ENCODE measurements at places on chromosomes 6 and 20. TPM values are rescaled to one million over a fixed set of nuclear protein-coding genes. Genes with fewer than 3 reads are reported as not detected.

EPB41L1 gene
- total RNA-seq, result 33.9 TPM

SMIM8 gene
- 6.4 TPM for total RNA-seq

GRCh38 chr6:170013815-170014214 lies 262.4 kb downstream of the ERMARD start:
- DNase-seq, result no peak

GRCh38 chr20:44228465-44229258 lies 18.1 kb upstream of the OSER1 start:
- no peak for DNase-seq

DNA sequence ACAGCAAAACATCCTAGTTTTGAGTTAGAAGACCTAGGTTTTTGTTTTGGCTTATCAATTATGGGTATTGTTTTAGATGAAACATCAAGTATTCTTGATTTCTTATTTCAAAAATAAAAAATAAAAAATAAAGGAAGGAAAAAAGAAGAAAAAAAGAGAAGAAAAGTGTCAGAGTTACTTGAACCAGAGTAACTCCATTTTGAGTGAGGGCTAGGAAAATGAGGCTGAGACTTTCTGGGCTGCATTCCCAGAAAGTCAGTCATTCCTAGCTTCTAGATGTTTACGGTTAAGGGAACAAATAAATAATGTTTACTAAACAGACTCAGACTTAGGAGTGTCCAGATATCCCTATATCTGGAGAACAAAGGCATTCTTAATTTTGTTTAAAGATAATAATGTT lies 45.3 kb upstream of the HFE start:
- no peak for DNase-seq

HLA-DRA gene
- 0.41 TPM for total RNA-seq

DNA sequence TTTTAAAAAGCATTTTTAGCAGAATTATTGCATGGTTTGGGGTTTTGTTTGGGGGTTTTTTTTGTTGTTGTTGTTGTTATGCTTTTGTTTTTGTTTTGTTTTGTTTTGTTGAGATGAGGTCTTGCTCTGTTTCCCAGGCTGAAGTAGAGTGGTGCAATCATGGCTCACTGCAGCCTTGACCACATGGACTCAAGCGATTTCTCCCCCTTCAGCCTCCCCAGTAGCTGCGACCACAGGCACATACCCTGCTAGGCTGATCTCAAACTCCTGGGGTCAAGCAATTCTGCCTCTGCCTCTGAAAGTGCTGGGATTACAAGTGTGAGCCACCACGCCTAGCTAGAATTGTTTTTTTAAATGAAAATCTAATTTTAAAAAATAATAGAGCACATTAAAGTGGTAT lies 35.7 kb downstream of the UBR2 start:
- no peak for DNase-seq

- no peak for DNase-seq
Observed at GRCh38 chr6:81834141-81834681, 81.7 kb upstream of the TENT5A start.

OTOR gene
- total RNA-seq, result not detected

GRCh38 chr20:16428112-16428511 lies 145.1 kb downstream of the KIF16B start:
- no peak for DNase-seq

TMEM217 gene
- 13.8 TPM for total RNA-seq

DNA sequence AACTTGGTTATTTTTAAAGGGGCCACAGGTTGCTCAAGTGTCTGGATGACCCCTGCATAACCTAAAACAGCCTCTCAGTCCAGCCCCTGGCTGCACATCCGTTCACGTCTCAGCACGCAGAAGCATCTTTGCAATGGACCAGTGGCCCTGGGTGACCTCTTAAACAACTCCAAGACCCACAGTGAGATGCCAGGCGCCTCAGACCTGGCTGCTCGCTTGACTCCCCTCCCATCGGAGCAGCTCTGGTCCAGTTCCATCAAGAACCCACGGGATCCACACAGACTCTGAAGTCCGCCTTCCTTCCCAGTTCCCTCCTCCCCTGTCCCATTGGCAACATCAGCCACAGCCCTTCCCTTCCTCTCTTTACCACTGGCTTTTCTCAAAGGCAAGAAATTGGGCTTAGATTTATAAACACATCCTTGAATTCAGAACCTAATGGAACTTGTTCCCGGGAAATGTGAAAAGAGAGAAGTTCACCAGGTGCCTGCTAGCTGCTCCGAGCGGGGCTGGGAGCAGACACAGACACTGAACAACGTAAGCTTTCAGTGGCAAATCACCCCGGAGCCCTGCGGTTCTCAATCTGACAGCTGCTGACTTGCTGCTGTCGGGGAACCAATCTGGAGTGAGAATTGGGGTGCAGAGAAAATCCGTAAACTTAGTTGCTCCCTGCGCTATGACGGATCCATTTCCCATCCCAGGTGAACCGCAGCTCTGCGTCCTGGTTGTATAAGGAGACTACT lies 39.6 kb upstream of the MPC1 start:
- DNase-seq, result no peak

OVOL2 gene
- total RNA-seq, result not detected

DNA sequence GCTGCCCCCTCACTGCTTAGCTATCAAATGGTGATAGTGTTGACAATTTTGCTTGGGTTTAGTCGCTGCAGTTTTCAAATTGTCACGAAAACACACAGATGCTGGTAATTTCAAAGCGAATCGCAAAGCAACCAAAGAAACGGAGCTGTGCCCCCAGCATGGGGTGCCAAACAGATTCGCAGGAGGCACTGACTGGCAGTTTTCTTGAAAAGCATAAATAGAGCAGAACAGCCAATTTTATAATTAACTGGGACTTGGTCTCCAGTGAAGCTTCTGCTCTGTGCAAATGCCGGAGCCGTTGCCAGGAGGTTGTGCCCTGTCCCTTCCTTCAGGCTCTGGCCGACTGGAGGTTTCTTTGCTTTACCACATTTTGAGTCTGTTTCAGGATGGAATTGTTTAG lies 18.8 kb downstream of the ARHGAP40 start:
- DNase-seq, result no peak

DNA sequence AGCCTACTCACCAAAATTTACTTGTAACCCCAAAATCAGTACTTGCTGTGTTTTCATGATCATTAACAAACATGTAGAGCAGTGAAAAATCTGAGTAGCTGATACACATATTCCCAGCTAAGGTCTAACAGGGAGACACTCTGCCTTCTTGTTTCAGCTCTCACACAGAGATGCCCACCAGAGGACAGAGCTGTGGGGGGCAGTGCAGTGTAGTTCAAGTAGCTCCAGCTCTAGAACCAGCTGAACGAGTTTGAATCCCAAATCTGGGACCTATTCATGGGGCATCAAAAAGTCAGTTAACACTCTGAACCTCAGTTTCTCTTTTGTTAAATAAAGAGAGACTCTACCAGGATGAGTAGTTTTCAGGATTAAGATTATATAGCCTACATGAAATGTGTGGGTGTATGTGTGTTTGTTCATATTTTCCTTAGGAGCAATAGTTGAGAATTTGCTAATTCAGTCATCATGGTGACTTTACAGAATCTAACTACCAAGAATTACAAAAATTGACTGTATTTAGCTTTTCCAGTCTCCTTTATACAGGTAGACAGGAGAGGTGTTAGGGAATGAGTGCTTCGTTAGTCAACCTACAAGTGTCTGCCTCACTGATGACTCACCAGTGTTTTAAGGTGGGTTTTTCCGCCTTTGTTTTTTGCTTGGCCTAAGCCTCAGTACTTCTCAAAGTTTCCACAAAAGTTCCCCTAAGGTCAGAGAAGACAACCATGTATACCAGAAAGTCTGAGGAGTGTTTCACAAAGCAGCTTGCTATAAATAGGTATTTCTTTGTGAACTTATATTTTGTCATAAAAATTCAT lies 164.0 kb upstream of the RUNX2 start:
- DNase-seq, result no peak

DNA sequence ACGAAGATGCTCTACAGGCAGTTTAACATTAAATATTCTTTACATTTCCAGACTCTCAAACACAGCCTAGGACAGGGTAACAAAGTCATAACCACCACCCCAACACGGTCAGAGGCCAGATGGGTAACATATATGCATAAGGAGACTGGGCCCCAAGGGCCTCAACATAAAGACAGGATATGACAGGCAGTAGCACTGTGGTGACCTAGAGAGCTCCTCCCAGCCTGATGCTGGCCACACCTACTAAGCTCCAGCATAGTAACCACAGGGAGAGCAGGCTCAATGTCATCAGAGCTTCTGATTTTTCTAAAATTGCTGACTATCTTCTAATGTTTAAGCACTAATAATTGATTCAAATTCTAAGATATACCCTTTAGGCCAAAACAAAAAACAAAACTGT lies 21.7 kb downstream of the SMLR1 start:
- DNase-seq, result no peak

- DNase-seq, result no peak
Observed at GRCh38 chr6:108671790-108672189, 111.1 kb downstream of the FOXO3 start.

DNA sequence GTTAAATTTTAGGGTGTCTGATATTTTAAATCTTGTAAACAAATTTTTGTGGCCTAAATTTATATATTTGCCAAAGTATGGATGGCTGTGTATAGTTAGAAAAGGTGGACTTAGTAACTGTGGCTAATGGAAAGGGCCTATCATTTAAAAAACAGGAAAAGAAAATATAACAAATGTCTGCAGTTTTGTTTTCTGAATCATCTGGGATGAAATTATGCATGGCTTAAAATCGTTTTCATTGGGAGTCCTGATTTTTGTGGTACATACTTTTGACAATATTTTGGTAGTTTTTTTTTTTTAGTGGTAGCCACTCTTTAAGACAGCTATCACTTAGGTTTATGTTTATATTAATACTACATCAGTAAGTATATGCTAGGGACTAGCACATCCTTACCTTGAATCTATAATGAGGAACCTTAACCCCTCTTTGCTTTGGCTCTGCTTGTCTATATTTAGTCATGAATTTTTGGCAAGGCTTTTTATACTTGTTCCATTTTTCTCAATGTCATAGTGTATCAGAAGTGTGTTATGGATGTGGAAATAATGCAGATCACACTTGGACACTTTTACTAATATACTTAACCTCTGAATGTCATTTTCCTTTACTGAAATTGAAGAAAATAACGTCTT lies 5.6 kb downstream of the ARID1B start:
- no peak for DNase-seq

- no peak for DNase-seq
Observed at GRCh38 chr6:112253841-112254816, at the start of gene LAMA4. Gene LAMA4 (minus strand): TSS chr6:112254567. CDS start chr6:112254150, 417 bp downstream.

DNA sequence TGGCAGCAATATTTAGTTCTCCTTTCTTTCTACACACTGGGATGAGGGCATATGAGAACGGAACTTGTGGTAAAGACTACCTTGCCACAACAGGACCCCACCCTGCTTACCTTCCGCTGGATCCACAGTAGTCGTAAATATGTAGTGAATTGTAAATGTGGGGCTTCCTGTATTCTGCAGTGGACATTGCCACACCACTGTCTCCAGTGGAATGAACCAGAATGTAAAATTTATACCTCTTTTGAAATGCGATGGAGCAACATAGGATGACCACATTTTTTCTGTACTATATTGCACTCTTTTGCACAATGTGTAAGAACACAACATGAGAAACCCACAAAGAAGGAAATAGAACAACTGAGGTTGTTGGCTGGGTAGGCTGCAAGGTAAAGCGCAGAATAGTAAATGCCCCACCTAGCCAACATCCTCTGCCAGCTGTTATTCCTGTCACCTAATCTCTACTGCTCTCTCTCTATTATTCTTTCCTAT lies 16.1 kb upstream of the RIPOR2 start:
- no peak for DNase-seq

CFB gene
- total RNA-seq, result 2.3 TPM

DNA sequence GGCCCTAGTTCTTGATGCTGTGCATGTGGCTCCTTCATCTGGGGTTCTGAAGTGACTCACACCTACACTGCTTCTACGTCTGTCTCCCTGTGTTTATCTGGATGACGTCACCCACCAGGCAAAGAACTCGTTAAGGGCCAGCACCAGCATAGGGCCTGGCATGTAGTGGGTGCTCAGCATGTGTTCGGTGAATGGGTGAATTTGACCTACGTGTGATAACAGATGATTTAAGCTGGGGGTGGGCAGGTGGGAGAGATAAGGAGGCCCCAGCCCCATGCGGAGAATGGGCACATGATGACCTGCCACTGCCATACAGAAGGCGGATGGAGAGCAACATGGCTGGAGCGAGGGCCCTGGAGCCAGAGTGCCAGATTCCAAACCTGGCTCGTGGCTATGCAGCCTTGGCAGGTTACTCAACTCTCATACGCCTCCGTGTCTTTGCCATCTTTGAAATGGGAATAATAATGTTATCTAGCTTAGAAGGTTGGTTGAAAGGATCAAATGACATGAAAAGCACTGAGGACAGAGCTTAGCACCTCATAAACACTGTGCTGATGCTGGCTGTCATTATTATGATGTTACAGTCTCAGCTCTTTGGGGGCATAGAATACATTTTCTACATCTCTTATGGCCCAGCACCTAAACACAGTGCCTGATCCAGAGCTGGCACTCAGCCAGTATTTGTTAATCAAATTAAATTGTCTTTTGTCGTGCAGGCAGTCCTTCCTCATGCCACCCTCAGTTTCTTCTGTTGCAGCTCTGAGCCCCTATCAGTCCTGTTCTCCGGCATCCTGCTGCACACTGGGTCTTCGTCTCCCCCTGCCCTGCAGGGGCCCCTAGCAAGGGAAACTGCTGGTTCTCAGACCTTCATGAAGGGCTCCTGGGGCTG lies 39.6 kb downstream of the VEGFA start:
- DNase-seq, result no peak

DNA sequence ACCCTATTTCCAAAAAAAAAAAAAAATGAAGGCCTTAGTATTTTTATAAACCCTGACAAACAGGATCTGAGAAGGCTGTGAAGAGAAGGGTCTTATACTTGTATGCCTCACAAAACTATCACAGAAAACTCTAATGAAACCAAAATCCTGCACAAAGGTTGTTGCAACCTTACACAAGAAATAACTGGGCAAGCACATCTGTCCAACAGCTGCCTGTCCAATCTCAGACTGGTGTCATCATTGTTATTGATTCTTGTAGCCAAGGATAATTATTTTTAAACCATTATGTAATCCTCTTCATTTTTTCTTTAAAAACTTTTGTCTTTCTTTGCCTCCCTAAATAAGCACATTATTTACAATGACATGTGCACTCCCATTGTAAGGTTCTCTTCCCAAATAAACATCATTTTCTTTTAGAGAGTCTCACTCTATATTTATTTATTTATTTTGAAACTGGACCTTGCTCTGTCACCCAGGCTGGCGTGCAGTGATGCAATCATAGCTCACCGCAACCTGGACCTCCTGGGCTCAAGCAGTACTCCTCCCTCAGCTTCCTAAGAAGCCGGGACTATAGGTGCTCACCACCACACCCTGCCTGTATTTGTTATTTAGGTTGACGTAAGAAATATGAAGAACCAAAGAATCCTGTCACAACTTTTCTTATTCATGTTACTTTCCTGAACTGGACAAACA lies 697.1 kb downstream of the DOK5 start:
- no peak for DNase-seq

DNA sequence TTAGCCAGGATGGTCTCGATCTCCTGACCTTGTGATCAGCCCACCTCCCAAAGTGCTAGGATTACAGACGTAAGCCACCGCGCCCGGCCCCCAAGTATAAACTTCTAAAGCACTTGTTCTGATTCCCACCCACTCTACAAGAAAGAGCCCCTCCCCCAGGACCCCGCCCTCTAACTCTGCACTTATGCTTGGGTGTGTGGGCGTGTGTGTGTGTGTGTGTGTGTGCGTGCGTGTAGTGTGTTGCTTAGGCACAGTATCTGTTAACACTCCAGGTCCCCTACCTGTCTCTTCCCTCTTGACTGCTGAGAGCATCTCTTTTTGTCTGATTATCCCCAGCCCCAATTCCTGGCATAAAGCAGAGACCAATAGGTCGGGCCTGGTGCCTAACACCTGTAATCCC lies 6.0 kb upstream of the PTCRA start:
- no peak for DNase-seq

Measured in glomerular endothelial cell (primary cell).